ENCODE measurements at places on chromosomes 11 and 22. TPM values are rescaled to one million over a fixed set of nuclear protein-coding genes. Genes with fewer than 3 reads are reported as not detected.

Gene TUBA8
- 0.88 TPM for total RNA-seq

Gene ISX
- total RNA-seq, result not detected

Gene PKDREJ
- total RNA-seq, result not detected

Gene INSC
- not detected for total RNA-seq

Gene SLC22A25
- not detected for total RNA-seq

Gene P2RX6
- total RNA-seq, result 0.70 TPM

Gene ZNF215
- total RNA-seq, result 1.1 TPM

Gene SCGB1D2
- not detected for total RNA-seq

Gene KRTAP5-5
- total RNA-seq, result not detected

Gene BARX2
- total RNA-seq, result not detected

Gene FIBIN
- total RNA-seq, result not detected

Gene DAGLA
- total RNA-seq, result 6.4 TPM

Gene KCNJ1
- total RNA-seq, result not detected

Gene MICAL2
- total RNA-seq, result 90.2 TPM

Gene SLC15A3
- not detected for total RNA-seq

Gene OR51V1
- not detected for total RNA-seq

Gene MUC15
- total RNA-seq, result not detected

Gene LAYN
- total RNA-seq, result 4.9 TPM

Gene PISD
- total RNA-seq, result 31.1 TPM

Gene TRIM49
- total RNA-seq, result not detected

Gene NAALAD2
- total RNA-seq, result not detected

Gene SOX10
- not detected for total RNA-seq

Gene OR8D4
- total RNA-seq, result not detected

Gene DCHS1
- 0.08 TPM for total RNA-seq

Gene OR51B2
- not detected for total RNA-seq

Gene TSKU
- total RNA-seq, result 192 TPM

Gene TESMIN
- total RNA-seq, result 7.0 TPM

Gene OR51M1
- not detected for total RNA-seq

Gene CRACR2B
- total RNA-seq, result 3.0 TPM

Gene CD3E
- total RNA-seq, result not detected

Gene TALDO1
- 399 TPM for total RNA-seq

Gene TMA7B
- total RNA-seq, result not detected

Gene HTR3B
- total RNA-seq, result not detected

Gene DNAJB13
- total RNA-seq, result not detected

Gene EHF
- 0.20 TPM for total RNA-seq

Gene RPS3
- total RNA-seq, result 4,303 TPM

Gene LGR4
- 18.7 TPM for total RNA-seq

Gene CPT1A
- 39.7 TPM for total RNA-seq

Gene CHADL
- not detected for total RNA-seq

Gene TMPRSS5
- 0.08 TPM for total RNA-seq

Gene SNX19
- total RNA-seq, result 14.8 TPM

Gene C11orf87
- total RNA-seq, result not detected

Gene WNT11
- 1.1 TPM for total RNA-seq

Gene USP2
- total RNA-seq, result 0.30 TPM

Gene JAML
- total RNA-seq, result not detected

Gene TSSK2
- not detected for total RNA-seq

Data from A549 treated with RU486 at 1 μM for 4 hours (cell line).